Hematopoietic multipotent progenitor cell treated with erythropoietin and hydrocortisone succinate and interleukin-3 and kit ligand, for 15 days (in vitro differentiated cells): ENCODE measurements at places on chromosomes 5 and 9.

DNA sequence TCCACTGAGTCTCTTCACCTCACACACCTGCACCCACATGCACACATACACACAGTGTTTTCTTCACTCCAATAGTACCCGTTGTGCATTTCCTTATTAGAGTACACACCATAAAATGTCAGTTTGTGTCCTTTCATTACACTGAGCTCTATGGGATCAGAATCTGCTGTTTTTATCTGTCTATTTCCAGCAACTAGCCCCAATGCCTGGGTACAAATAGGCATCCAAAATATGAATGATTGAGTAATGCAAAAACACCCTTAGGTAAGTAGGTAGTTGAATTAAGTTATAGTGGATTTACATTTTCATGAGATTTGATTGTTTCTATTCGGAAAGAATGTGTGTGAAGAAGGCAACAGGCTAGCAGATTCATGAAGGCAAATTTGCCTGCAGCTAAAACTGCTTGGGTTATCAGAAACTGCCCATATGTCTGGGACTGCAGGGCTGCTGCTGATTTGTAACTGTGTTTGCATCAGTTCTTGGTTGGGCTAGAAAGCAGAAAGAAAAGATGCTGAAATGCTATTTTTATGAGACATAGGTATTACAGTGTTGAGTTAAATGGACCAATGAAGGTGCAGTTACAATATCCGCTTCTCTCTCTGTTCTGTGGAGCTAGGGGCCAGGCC, 26.9 kb downstream of the PPP3R2 start:
- peak; percentile 40 for DNase-seq

- DNase-seq, result no peak
Observed at GRCh38 chr9:117704024-117704575, at the start of gene TLR4. Gene TLR4, plus strand, starts transcription at chr9:117704403. Its CDS starts 70 bp downstream, at chr9:117704473.

DNA sequence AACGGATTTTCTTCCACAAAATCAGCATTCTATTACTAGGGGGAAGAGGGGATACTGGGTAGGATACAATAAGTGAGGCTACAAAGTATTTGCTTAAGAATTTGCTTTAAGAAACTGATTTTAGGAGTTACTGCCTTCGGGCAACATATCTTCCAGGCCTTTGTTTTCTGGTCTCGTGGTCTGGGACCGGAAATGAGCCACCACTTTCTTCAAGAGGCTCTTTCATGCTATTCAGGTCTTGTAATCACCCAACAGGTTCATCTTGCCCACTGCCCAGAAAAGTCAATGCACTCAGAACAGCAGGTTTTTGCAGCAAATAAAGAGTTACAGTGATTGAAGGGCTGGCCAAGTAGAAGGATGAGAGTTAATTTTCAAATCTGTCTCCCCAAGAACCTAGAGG, 6.6 kb upstream of the AOPEP start:
- DNase-seq, result no peak

DNA sequence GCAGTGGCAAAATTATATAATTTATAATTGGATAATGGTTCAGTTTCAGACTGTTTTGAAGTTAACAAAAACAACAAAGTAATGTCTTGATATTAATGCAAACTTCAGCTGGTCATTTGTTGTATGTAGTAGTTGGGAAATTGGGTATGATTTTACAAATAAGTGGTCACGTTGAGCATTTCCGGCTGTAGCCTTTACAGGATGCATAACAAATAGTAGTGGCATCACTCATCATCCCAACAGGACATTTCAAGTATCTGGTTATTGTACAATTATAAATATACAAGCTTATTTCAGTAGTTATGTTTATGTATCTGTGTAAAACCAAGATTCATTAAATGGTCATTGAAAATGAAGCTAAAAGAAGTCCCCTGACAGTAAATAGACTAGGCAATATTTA, 72.9 kb downstream of the SMIM15 start:
- DNase-seq, result no peak

DNA sequence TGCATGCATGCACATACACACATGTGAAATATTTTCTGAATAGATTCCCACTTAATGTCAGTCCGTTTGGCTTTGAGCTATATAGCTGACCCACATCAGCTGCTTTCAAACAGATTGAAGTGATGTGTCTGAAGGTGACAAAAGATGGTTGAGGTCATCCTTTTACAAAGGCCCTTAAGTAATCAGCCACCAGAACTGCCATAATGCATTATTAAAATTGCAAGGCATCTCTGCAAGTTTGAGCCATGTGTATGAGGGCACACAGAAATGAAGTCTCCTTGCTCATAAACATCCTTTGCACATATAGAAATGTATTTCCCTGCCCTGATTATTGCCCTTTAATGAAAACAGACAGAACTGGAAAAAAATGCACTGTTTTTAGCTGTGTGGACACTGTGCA, 1043.0 kb upstream of the C9orf72 start:
- DNase-seq, result no peak

DNA sequence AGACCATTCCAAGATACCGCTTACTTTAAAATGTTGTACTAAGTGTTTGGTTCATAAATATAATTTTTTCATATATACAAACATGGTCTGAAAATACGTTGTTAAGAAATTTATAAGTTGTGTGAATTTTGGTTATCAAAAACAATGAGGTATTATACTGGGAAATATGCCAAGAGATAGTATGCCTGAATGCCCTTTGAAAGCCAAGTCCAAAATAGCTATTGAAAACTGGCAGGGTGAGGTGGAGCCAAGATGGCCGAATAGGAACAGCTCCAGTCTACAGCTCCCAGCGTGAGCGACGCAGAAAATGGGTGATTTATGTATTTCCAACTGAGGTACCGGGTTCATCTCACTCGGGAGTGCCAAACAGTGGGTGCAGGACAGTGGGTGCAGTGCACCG, 533.5 kb downstream of the ZNF608 start:
- no peak for DNase-seq

DNA sequence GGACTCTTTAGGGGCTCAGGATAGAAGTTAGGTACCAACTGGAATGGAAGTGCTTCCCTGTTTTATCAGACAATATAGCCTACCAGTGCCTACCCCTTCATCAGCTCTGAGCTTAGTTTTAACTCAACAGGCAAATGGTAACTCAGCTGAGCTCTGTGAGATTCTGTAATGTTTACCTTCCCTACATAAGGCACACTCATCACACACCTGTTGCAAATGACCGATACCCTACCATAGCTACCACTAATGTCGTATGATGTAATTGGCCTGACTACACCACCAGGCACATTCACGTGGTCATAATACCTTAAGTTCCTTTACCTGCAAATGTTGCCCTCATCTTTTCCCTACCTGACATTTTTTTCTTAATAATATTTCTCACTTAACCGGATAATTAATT, 254.8 kb downstream of the ADGRV1 start:
- no peak for DNase-seq

GRCh38 chr9:137295238-137295811, 6.7 kb downstream of the NRARP start:
- DNase-seq, result peak; percentile 14

DNA sequence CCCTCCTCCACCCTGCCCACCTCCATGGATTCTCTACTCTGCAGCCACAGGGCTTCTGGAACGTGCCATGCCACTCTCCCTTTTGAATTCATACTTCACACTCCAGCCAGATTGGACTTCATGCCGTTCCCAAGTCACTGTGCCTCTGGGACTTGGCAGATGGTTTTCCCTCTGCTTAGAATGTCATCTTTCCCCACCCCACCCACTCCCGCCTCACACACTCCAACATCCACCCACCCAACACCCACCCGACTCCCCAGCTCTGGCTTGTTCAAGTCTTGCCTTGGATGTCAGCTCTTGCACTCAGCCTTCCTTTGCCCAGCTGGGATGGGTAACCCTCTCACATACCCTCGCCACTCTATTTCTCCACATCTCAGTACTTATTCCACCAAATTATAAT, 142.1 kb upstream of the DHFR start:
- no peak for DNase-seq

- no peak for DNase-seq
Observed at GRCh38 chr5:145780982-145781381, 54.2 kb downstream of the PRELID2 start.

GRCh38 chr9:7105095-7105494, 347.3 kb downstream of the KDM4C start:
- no peak for DNase-seq

- DNase-seq, result no peak
Observed at GRCh38 chr5:120256376-120256775, 207.7 kb upstream of the PRR16 start.

GRCh38 chr5:143244000-143244736, 159.3 kb downstream of the NR3C1 start:
- no peak for DNase-seq

DNA sequence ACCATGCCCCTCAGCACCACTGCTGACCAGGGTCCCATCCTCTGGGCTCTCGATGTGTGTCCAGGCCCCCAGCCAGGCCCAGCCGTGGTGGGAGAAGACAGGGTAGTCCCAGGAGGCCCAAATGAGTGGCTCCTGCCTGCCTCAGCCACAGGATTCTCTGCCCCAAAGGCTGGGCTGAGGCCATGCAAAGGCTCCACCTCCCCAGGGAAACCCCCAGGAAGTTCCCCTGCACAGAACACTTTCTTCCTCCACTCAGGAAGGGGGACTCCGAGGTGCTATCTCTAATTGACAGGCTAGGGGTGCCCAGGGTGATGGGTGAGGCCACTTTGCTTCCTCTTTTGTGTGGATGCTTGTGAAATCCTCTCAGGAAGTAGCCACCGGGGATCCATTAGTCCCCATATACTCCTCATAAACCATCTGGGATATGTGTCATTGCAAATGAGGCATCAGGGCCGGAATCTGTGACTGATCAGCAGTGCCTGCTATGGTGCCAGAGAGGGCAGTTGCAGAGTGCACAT, 23.1 kb upstream of the TDRD7 start:
- no peak for DNase-seq

DNA sequence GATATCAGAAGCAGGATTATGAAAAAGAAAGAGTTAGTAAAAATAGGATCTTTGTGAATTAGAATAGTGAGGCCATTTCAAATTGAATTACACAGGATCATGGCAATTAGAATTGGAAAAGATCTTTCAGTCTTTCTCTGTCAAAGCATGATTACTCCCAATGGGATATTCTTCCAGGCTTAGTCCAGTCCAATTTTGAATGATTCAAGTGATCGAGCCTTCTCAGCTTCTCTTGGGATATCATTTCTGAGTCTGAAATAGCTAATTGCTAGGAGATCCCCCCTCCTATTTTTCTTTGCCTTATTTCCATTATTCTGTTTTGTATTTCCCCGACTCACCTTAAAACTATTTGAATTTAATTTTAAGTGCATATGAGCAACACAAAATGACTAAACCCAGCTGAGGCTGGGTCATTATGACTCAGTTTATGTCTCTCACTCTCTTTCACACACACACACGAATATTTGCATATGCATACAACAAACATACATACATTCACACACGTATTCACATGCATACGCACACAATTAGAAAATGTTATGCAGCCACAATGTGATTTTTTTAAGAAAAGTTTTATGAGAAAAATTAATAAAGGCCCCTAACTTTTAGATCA, 34.8 kb upstream of the EFNA5 start:
- no peak for DNase-seq

GRCh38 chr5:93929131-93929530, 187.7 kb upstream of the POU5F2 start:
- DNase-seq, result no peak

DNA sequence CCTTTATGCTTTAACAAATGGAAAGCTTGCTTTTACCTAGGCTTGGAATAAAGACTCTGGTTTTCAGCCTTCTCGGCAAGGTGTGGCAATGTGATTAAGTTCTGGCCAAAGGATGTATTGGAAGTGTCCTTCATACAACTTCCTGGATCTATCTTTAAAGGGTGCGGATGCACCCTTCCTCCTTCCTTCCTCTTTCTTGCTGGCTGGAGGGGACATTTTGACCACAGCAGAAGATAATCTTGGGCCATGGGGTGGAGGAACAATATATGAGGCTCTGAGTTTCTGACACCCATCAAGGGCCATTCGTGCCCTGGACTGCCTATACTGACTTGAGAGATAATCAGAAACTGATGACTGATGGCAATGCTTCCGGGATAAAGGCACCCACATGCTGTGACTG, 145.7 kb downstream of the ACER2 start:
- DNase-seq, result no peak

DNA sequence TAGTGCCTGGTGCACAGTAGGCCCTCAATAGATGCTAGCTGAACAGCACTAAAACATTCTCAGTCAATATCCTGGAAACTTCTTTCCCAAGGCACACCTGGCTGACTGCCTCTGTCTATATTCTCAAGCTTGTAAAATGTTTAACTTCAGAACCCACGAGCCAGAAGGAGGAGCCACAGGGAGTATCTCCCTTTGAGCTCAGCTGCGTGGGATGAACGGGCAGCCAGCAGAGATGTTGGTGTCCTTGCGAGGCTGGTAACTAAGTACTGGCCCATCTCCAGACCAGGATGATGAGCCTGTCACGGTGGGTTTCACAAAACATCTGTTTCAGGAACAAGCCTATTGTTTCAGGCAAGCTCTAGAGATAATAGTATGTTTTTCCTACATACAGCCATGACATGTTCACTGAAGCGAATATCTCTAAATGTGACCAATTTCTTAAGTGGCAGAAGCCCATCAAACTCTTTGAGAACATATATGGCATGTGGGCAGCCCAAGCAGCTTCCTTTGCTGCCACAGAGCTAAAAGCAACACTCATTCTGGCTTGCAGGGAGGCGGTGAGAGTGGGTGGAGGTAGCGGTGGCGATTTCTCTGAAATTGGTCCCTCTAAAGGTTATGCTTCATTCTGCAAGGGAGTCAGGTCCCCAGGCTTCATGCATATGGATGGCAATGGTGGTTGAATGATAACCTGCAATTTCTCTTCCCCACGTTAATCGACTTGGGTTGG, 206.2 kb downstream of the TTLL11 start:
- no peak for DNase-seq

GRCh38 chr5:72537166-72537565, 30.0 kb upstream of the ZNF366 start:
- no peak for DNase-seq

GRCh38 chr9:129240581-129241211, 62.6 kb upstream of the IER5L start:
- DNase-seq, result no peak

DNA sequence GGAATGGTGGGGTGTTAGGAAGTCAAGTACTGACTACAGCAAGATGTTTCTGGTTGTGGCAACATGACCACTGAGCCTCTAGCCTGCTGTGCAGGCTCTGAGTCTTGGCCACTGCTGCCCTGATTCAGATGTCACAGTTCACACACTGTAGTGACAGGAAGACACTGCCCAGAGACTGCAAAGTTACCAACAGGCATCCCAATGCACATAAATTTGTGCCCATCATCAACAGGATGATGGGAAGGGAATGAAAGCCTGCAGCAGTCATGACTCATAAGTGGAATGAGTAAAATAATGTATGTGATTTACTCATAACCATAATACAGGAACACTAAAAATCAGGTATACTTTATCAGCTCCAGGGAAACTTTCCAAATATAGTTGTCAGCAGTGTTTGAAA, 251.6 kb upstream of the HAPLN1 start:
- no peak for DNase-seq

- DNase-seq, result no peak
Observed at GRCh38 chr9:87499424-87500017, 1.9 kb downstream of the DAPK1 start.
